Upper lobe of left lung (tissue), 6 donors: ENCODE measurements at places on chromosomes 4 and X. TPM values are rescaled to one million over a fixed set of nuclear protein-coding genes. Genes with fewer than 3 reads are reported as not detected.

DNA sequence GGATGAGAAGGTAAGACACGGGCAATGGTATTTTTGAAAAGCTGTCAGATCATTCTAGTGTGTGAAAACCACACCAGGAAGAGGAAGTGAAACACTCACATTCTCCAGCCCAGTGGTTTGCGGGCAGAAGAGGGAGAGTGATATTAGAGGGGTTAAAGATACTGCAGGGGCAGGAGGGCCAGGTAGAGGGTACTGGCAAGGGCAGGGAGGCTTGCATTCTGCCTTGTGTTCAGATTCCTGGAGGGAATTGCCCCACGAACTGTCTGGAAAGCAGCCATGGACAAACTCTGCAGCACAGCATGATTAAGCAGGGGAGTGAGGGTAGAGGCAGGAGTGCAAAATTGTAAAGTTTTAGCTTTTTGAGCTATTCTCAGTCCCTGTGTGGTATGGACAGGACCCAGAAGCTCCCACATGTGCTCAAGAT, 30.9 kb downstream of the NIPAL1 start:
- no peak for DNase-seq

DNA sequence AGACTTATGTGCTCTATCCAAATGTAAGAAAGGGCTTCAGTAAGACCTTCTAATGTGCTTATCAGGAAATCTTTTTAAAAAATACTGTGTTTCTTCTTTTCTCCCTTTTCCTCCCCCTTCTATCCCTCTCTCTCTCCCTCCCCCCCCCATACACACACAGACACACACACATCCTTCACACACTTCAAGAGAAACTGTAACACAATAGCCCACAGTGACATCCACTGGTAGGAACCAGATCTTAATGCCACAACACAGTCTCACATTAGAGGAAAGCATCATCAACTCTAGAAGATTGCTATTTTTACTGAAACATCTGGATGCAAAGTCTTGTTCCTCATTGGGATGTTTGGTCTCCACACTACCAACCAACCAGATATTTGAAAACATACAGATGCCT, 4.6 kb downstream of the PCDH19 start:
- DNase-seq: no peak

GRCh38 chr4:177302371-177303100, 7.1 kb upstream of the NEIL3 start:
- DNase-seq: no peak

DNA sequence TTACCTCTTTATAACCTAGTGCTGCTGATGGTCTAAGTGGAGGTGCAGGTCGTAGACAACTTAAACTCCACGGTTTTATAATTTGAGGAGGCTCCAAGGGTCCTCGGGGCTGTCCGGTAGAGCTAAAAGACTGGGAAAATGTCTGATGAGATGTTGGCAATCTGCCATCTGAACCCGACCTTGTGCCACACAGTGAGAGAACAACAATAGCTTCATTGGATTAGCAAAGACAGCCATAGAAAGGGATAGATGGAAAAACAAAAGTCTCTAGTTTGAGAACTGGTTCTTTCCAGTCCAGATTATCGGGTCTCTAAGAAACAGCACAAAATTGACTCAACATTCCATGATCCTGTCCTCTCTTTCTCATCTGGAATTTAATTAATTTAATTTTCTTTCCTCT, 31.6 kb downstream of the CD40LG start:
- DNase-seq: no peak

- DNase-seq: no peak
These were observed 174.9 kb upstream of the MXRA5 start for GRCh38 chrX:3521396-3521795.

GRCh38 chr4:112808001-112808400, 171.1 kb downstream of the LARP7 start:
- DNase-seq: no peak

- DNase-seq: no peak
These were observed 56.2 kb upstream of the RAPGEF2 start for GRCh38 chr4:159046683-159047082.

GRCh38 chrX:26373829-26374228, 157.9 kb downstream of the MAGEB5 start:
- DNase-seq: no peak

DNA sequence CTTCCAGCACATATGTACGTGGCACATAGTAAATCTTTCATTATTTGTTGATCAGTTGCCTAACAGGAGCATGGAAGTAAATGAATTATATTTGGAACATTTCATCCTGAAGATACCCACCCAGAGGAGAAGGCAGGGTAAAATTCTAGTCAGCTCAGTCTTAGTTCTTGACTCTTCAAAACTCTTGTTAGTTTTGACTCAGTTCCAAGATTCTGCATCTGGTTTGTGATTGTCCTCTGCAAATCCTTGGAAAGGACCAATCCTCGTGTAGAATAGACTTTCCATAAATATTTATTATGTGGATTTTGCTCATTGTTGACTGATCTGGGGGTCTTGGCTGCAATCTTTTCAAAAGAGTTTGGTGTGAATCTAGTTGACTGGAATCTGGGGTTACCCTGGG, 257.5 kb upstream of the FAT1 start:
- no peak for DNase-seq

- DNase-seq: no peak
These were observed 12.8 kb downstream of the CXCL8 start for GRCh38 chr4:73753215-73753614.

DNA sequence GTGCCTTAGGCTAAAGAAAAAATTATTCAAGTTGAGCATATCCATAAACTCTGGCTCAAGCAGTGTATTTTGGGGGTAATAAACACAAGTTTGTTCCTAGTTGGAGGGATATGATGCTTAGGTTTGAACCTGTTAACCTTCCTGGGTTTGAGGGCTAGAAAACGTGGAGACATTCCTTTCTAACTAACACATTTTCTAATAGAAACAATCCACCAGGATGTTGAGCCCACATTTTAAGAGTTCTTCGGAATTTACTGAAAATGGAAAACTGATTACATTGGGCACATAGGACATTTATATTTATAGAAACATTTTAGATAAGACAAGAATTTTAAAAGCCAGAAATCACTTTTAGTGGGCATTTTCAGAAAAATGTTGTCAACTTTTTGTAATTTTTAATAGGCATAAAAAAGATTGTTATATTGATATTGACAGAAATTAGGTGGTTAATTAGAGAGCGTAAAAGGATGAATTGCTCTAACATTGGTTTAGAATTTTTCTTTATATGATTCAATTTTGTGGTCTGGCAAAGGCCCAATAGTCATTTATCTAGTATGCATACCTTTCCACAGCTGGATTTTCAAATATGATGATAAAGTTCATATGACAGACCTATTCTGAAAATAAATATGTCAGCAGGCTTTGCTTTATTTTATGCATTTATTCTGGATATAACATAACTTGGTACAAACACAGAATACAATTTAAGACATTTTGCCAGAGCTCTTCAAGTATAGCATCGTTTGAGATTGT, 49.2 kb downstream of the CEP44 start:
- no peak for DNase-seq

DNA sequence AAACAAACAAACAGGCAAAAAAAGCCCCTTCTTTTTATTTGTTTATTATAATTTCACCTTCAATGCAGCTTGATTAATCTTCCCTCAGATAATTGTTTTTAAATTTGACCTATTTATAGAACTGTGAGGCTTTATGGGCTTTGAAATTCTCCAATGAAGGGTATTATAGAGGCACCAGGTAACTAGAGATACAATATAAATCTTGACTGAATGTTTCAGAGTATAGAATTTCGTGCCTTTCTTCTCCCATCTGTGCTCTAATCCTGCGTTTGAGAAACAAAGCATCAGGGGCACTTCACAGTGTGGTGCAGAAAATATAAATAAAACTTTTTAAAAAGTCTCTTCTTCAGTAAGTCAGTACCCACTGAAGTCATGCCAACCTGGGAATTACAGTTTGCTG, 120.9 kb downstream of the ANKRD50 start:
- no peak for DNase-seq

ADRA2C gene
- 2.1 TPM for total RNA-seq

NAA11 gene
- not detected for total RNA-seq

DNA sequence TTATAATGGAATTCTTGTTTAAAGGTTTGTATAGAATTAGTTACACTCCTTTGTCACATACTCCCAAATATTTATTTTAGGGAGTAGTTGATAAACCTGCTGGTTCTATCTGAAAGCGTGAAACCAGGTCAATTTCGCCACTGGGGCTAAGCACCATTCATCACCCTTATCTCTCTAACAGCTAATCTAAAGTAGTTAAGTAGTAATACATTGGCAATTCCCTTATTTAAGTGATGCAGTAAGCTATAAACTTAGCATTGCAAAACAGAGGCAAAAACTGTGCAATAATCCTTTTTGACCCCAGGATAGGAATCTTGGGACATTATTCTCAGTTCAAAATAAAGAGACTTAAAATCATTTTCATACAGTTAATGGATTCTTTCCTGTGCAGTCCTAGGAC, 33.7 kb upstream of the PTPN13 start:
- peak; percentile 48 for DNase-seq

HERC5 gene
- total RNA-seq: 4.3 TPM

DNAAF6 gene
- 0.54 TPM for total RNA-seq

IGBP1 gene
- total RNA-seq: 47.5 TPM

DNA sequence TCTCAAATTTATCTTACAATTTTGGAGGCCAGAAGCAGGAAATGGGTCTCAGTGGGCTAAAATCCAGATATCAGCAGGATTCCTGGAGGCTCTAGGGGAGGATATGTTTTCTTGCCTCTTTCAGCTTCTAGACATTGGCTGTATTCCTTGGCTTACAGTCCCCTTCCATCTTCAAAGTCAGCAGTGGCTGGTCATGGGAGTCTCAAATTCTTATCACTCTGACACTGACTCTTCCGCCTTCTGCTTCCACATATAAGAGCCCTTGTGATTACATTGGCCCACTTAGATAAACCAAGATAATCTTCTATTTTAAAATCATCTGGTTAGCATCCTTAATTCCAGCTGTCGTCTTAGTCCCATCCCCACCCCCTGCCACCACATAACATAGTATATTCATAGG, 113.0 kb downstream of the PCDH7 start:
- DNase-seq: no peak

DNA sequence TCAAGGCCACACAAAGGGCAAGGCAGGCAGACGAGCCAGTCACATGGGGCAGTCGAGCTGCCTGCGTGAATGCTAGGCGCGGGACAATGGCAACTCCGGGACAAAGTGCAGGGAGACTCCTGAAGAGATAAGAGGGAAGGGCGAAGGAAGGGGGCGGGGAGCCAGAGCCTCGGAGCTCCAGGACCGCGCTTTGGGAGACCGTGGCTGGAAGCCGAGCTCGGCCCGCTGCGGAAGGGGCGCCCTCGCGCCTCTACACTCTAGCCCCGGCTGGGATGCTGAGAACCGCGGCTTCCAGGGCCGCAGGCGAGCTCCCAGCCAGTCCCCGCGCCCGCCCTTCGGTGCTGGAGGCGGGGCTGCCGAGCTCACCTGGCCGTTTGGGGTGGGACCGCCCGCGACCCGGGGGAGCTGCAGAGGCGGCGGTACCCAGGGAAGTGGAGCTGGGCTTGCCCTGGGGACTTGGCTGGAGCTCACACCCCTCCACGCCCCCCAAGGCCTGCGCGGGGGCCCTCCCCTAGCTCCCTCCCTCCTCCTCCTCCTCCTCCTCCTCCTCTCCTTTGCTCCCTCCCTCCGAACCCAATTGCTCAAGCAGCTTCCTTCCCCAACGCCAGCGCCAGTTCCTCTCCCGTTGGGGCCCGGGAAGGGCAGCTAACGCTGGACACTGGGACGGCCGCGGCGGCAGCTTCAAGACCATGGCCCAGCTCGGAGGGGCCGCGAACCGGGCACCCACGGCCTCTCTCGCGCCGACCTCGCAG, at the start of gene SOWAHD:
Gene SOWAHD, plus strand, starts transcription at position 610 of the 752 bp plus-strand sequence. Its CDS starts 80 bp downstream, at position 690.
- peak; percentile 86 for DNase-seq

GRCh38 chrX:153460826-153461225, 9.6 kb downstream of the HAUS7 start:
- DNase-seq: no peak

DNA sequence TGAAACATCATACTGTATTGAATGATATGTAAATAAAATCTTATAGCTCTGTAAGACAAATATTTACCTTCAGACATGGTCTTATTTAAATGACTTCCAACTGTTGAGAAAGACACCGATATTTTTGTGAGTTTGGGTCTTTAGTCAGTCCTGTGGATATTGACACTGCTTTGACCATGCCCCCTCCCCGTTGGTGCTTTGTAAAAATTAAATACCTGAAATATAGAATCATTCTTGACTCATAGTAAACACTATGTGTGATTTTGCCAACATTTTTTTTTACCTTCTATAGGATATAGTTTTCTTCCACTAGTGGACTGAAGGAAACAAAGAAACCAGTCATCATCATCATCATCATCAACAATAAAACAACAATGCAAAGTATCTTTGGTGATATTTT, 114.3 kb upstream of the HS3ST1 start:
- no peak for DNase-seq

- no peak for DNase-seq
These were observed 1.9 kb downstream of the CHRNA9 start for GRCh38 chr4:40337051-40337450.

C1QTNF7 gene
- 8.8 TPM for total RNA-seq

GRCh38 chr4:8176547-8177399, 18.2 kb upstream of the ABLIM2 start:
- DNase-seq: peak; percentile 62
